ENCODE measurements at places on chromosomes 5 and 9. TPM values are rescaled to one million over a fixed set of nuclear protein-coding genes. Genes with fewer than 3 reads are reported as not detected.
A peak's percentile ranks its signal among the peaks of the same experiment; 100 is the strongest.

GRCh38 chr9:93679536-93680442 is 103.4 kb downstream of the PHF2 start:
- H3K27me3 ChIP-seq: no peaks in the 10 kb centered on the region
- no peak for DNase-seq
- H3K4me3 ChIP-seq: no peak overlapping the region
- H3K36me3 ChIP-seq: no peaks in the 10 kb centered on the region
- peaks cover 5% of the 10 kb centered on the region for H3K4me1 ChIP-seq

- H3K4me3 ChIP-seq: no peak overlapping the region
- H3K36me3 ChIP-seq: no peaks in the 10 kb centered on the region
- no peak for DNase-seq
- H3K27me3 ChIP-seq: no peaks in the 10 kb centered on the region
- H3K4me1 ChIP-seq: no peaks in the 10 kb centered on the region
Measured at GRCh38 chr9:69815313-69815712, 5.3 kb upstream of the CFAP95 start.

GRCh38 chr9:20997503-20998076 is 33.9 kb downstream of the HACD4 start:
- H3K36me3 ChIP-seq: no peaks in the 10 kb centered on the region
- H3K4me1 ChIP-seq: no peaks in the 10 kb centered on the region
- H3K27ac ChIP-seq: no peak overlapping the region
- DNase-seq: no peak
- no peaks in the 10 kb centered on the region for H3K27me3 ChIP-seq

GRCh38 chr5:32664523-32664922 is 46.6 kb upstream of the NPR3 start:
- DNase-seq: no peak
- no peak overlapping the region for H3K4me3 ChIP-seq
- H3K27ac ChIP-seq: no peak overlapping the region
- no peaks in the 10 kb centered on the region for H3K4me1 ChIP-seq
- no peaks in the 10 kb centered on the region for H3K27me3 ChIP-seq

- DNase-seq: no peak
- no peaks in the 10 kb centered on the region for H3K27me3 ChIP-seq
- no peaks in the 10 kb centered on the region for H3K36me3 ChIP-seq
- H3K27ac ChIP-seq: no peak overlapping the region
- no peak overlapping the region for H3K4me3 ChIP-seq
Measured at GRCh38 chr5:169826618-169827017, 153.7 kb downstream of the INSYN2B start.

DNA sequence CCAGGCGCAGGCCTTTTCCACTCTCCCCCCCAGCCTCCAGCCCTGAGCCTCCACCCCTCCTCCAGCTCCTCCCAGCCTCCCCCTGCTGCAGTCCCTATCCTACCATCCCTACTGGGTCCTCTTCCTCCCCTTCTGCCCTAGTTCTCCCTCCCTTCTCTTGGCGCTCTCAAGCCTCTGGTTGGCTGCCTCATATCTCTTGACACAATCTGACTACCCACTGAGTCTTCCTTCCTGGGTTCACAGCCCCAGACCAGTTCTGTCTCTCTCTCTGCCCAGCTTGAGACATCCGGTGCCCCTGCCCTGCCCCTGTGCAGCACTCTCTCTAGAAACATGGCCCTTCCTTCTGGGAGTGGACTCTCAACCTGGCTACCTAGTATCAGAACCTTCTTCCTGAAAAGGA is 76.2 kb downstream of the TSPAN17 start:
- H3K27me3 ChIP-seq: peaks cover 7% of the 10 kb centered on the region
- no peaks in the 10 kb centered on the region for H3K36me3 ChIP-seq
- peaks cover 5% of the 10 kb centered on the region for H3K4me1 ChIP-seq

DNA sequence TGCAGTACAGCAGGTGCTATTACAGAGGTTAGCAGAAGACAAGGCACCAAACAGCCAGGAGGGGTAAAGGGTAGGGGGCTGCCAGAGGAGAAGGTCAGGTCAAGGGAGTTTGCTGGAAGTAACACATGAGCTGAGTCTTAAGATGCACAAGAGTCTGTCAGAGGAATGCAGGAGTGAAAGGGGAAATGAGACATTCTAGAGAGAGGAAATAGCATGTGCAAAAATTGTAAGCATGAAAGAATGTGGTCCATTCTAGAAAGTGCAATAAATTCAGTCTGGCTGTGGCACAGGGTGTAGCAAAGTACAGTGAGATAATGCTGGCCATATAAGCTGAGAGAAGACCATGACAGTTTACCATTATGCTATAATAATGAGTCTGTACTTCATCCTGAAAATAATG is 6.6 kb downstream of the GOLGA1 start:
- no peak overlapping the region for H3K4me3 ChIP-seq
- peak; percentile 8 for DNase-seq
- H3K27me3 ChIP-seq: no peaks in the 10 kb centered on the region
- H3K36me3 ChIP-seq: no peaks in the 10 kb centered on the region

DNA sequence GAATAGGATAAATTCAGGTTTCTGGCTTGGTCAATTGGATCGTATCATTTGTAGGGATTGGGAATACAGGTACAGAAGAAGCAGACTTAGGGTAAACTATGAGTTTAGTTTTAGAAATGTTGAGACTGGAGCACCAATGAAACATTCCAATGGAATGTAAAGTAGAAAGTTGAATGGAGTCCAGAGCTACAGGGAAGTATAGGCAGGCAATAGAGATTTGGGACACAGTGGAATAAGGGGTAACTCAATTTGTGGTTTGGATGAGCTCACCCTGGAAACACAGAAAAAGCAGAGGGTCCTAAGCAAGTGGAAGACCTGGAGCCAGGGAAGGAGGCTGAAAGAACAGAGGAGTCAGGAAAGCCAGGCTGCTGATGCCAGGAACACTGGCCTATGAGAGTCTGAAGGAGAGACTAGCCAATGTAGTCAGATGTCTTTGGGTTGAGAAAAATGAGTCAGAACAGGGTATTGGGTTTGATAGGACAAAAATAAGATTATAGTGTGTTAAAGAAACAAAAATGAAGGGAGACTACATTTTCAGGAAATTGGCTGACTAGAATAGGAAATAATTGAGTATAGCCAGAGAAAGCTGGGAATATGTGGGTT is 72.8 kb downstream of the STARD4 start:
- no peak for DNase-seq
- no peaks in the 10 kb centered on the region for H3K27me3 ChIP-seq
- H3K27ac ChIP-seq: no peak overlapping the region
- H3K4me1 ChIP-seq: no peaks in the 10 kb centered on the region
- H3K36me3 ChIP-seq: no peaks in the 10 kb centered on the region

- no peaks in the 10 kb centered on the region for H3K27me3 ChIP-seq
- DNase-seq: peak; percentile 25
- no peak overlapping the region for H3K4me3 ChIP-seq
- no peaks in the 10 kb centered on the region for H3K36me3 ChIP-seq
- peaks cover 8% of the 10 kb centered on the region for H3K4me1 ChIP-seq
Measured at GRCh38 chr5:93034621-93035590, 546.1 kb downstream of the NR2F1-AS1 start.

GRCh38 chr5:103345461-103345860 is 86.9 kb downstream of the MACIR start:
- peaks cover 14% of the 10 kb centered on the region for H3K4me1 ChIP-seq
- peak overlapping the region; percentile 77 for H3K27ac ChIP-seq
- DNase-seq: no peak
- H3K27me3 ChIP-seq: no peaks in the 10 kb centered on the region
- H3K4me3 ChIP-seq: no peak overlapping the region
- H3K36me3 ChIP-seq: no peaks in the 10 kb centered on the region

GRCh38 chr5:115229606-115230005 is 33.1 kb downstream of the PGGT1B start:
- DNase-seq: no peak
- H3K4me1 ChIP-seq: no peaks in the 10 kb centered on the region
- H3K4me3 ChIP-seq: no peak overlapping the region
- H3K27ac ChIP-seq: no peak overlapping the region
- H3K36me3 ChIP-seq: no peaks in the 10 kb centered on the region
- H3K27me3 ChIP-seq: no peaks in the 10 kb centered on the region

- H3K27ac ChIP-seq: no peak overlapping the region
- H3K4me3 ChIP-seq: no peak overlapping the region
- no peaks in the 10 kb centered on the region for H3K27me3 ChIP-seq
- H3K4me1 ChIP-seq: peaks cover 4% of the 10 kb centered on the region
Measured at GRCh38 chr9:108850293-108850897, 5.4 kb downstream of the ACTL7B start.

- no peak for DNase-seq
- H3K36me3 ChIP-seq: no peaks in the 10 kb centered on the region
- no peaks in the 10 kb centered on the region for H3K27me3 ChIP-seq
- peak overlapping the region; percentile 9 for H3K27ac ChIP-seq
- H3K4me1 ChIP-seq: peaks cover 22% of the 10 kb centered on the region
- no peak overlapping the region for H3K4me3 ChIP-seq
Measured at GRCh38 chr9:75930730-75931321, 40.4 kb downstream of the PCSK5 start.

DNA sequence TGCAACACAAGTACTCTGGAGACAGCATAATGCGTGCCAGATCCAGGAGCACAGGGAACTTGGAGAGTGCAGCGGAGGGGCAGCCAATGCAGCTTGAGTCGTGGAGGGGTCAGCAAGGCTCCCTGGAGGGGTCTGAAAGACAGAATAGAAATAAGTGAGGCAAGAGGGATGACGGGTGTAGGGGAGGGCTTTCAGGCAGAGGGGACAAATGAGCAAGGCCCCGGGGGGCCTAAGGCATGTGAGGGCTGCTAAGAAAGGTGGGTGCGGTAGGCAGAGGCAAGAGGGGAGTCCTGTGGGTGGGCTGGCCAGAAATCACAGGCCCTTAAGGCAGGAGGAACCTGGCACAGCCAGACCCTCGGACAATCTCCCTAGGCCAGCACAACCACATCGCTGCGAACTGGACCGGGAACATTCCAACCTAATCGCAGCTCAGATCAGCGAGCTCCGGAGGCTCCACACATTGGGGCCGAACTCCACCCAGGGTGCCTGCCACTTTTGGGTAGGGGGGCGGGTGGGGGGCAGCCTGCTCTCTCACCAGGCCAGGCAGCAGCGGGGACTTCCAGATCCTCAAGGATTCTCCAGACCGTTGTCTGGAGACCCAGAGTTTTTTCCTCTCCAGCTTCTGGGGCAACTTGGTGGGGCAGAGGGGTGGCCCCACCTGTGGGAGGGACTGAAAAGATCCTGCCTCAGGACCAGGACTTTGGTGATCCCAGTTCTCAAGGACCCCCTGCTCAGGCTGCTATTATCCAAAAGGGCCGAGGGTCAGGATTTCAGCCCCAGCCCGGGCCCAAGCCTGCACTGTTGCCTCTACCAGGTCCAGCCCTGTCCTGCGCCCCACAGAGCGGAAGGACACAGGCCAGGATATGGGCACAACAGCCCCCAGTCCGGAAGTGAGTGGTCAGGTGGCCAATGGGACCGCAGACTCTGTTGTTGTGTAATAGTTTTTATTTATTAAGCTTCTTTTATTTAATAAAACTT is 22.7 kb upstream of the CYSTM1 start:
- no peaks in the 10 kb centered on the region for H3K4me1 ChIP-seq
- no peaks in the 10 kb centered on the region for H3K36me3 ChIP-seq
- H3K27me3 ChIP-seq: peaks cover 13% of the 10 kb centered on the region
- DNase-seq: no peak
- H3K27ac ChIP-seq: no peak overlapping the region

- H3K36me3 ChIP-seq: no peaks in the 10 kb centered on the region
- H3K4me1 ChIP-seq: no peaks in the 10 kb centered on the region
- H3K4me3 ChIP-seq: no peak overlapping the region
- no peak for DNase-seq
- H3K27ac ChIP-seq: no peak overlapping the region
Measured at GRCh38 chr5:72441862-72442540, 65.2 kb downstream of the ZNF366 start.

DNA sequence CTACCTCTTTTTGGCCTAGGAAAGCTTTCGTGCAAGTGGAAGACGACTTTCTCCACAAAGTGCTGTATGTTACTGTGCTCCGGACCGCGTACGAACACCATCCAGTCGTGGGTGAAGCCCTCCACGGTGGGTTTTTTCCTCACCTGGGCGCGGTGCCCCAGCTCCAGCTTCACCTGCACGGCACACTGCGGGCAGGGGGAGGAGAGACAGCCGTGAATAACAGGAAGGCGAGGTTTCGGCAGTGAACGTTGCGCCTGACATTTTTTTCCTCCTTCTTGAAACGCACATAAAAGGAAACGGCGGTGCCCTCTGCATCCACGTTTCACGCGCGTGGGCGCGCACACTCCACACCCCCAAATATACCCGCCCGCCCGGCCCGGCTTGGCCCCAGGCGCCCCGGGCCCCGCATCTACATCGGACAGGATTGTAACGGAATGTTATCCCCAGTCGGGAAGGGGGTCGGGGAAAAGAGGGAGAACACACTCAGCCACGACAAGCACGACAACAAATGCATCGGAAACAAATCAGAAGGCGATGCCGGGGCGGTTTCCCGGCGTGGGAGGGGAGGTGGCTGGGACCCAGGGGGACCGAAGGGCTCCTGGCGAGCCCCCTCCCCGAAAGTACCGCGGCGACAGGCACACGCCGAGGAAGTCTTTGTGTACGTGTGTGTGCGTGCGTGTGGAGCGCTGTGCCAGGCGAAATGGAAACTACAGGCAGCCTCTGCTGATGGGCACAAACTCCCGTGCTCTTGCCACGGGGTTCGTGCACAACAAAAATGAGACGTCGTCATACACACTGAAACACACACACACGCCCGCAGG is 1.4 kb downstream of the MLLT3 start:
- H3K4me3 ChIP-seq: peak overlapping the region; percentile 86
- H3K36me3 ChIP-seq: no peaks in the 10 kb centered on the region
- peak; percentile 41 for DNase-seq
- H3K4me1 ChIP-seq: peaks cover 7% of the 10 kb centered on the region

GRCh38 chr5:96254980-96255691 is 177.9 kb downstream of the PCSK1 start:
- peak overlapping the region; percentile 34 for H3K27ac ChIP-seq
- no peaks in the 10 kb centered on the region for H3K4me1 ChIP-seq
- DNase-seq: no peak
- H3K4me3 ChIP-seq: no peak overlapping the region

DNA sequence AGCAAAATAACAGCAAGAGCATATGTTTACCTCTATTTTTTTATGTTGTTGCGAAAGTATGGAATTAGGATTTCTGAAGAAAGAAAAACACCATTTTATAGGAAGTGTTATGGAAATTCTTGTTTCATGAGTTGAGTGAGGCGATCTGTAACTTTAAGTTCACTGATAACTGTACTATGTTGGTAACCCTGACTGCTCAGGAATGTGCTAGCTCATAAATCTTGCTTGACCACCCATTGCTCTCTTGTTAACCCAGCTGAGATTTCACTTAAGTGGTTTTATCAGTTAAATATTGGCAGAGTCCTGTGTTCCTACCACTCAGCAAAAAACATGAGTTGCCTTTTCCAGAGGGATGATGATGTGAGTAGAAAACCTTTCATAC is 91.1 kb upstream of the STARD4 start:
- H3K4me1 ChIP-seq: peaks cover 12% of the 10 kb centered on the region
- no peaks in the 10 kb centered on the region for H3K27me3 ChIP-seq
- H3K36me3 ChIP-seq: no peaks in the 10 kb centered on the region
- H3K4me3 ChIP-seq: no peak overlapping the region
- H3K27ac ChIP-seq: peak overlapping the region; percentile 16

- H3K4me3 ChIP-seq: no peak overlapping the region
- peak; percentile 16 for DNase-seq
- H3K27me3 ChIP-seq: no peaks in the 10 kb centered on the region
Measured at GRCh38 chr5:122581629-122582028, 193.3 kb upstream of the SNX2 start.

The PRLR gene
- total RNA-seq: 95.8 TPM

The PTGES2 gene
- 36.5 TPM for total RNA-seq

The ARHGEF28 gene
- 7.6 TPM for total RNA-seq

All from hepatocyte (in vitro differentiated cells).